ENCODE measurements at places on chromosomes 5 and 9.

DNA sequence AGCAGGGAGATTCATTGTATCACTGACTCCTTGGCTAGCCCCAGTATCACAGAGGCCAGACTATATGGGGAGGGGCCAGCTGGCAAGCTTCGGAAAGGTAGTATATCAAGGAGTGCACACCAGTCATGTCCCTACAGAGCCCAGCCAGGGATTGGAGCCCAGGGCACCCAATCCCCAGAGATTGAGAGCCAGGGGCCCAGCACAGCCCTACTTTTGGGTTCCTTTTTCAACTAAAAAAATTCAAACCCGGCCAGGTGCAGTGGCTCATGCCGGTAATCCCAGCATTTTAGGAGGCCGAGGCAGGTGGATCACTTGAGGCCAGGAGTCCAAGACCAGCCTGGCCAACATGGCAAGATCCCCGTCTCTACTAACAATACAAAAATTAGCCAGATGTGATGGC, 5.4 kb upstream of the MYORG start:
- DNase-seq: no peak

DNA sequence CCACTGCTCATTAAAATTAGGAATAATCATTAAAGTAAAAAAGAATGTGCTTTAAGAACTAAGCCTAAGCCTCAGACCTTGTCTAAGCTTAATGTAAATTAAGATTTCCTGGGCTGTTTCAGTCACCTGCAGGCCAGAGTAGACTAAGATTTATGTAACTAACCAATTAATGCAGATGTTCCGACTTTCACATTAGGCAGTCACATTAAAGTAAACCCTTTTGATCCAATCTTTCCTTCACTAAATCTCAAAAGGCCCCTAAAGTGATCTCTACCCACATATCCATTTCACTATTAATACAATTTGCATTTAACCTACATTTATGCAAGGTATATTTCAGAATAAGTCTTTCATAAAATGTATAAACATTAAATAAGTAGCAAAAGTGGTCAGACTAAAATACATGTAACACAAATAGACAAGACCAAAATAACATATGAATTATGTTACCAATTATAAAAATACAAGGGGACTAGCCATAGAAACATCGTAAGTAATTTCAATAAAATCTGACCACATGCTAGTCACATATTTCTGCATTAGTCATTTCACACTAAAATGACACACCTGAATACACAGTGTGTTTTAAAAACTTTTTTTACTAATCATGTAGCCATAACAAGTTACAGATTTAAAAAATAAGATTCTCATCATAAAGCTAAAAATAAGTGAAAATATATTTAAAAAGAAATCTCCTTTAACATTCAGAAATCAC, 7.7 kb downstream of the NR3C1 start:
- DNase-seq: no peak

DNA sequence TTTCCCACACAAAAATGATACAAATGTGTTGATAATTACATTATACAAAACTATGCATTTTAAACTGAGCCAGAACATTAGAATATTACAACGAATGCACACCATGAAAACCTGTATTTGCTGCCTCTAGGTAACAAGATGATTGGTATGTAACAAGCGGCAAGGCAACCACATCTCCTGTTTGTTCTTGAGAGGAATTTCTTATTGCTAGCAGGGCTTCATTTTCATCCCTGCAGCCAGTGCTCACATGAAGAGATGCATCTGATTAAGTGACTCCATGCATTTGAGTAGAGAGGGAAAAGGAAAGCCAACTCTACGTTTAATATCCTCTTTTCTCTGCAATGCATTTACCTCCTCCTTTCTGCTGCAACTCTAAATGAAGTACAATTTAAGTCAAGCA, 36.6 kb downstream of the FRMD3 start:
- no peak for DNase-seq

DNA sequence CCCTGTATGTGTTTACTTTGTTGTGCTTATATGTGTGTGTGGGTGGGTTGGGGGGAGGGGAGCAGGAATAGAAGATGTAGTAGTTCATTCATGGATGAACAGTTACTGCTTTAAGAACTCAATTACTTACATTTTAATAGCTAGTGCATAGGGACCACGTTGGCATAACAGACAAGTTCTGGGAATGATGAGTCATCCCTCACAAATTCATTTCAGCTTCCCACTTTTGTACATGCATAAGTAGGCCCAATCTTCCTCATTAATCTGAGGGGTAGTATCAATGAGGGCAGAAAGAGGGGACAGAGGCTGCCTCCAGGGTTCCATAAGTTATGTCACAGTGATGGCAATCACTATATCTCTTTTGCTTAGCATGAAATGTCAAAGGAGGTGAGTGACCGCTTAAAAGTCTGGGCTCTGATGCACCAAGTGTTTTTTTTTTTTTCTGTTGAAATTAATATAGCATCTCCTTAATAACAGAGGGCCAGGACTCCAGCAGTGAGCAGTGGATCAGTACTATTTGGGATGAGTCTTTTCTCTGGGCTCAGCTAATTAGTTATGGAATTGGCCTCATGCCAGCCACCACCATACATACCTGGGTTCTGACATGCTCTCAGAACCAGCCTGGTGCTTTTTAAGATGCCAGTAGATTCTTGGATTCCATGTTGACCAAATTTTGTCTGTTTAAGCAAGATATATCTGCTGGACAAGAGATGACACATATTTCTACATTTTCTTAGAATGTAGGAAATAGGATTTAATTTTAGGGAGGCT, 37.1 kb downstream of the PRDM6 start:
- no peak for DNase-seq

GRCh38 chr9:107637421-107638420, 148.2 kb upstream of the KLF4 start:
- no peak for DNase-seq

DNA sequence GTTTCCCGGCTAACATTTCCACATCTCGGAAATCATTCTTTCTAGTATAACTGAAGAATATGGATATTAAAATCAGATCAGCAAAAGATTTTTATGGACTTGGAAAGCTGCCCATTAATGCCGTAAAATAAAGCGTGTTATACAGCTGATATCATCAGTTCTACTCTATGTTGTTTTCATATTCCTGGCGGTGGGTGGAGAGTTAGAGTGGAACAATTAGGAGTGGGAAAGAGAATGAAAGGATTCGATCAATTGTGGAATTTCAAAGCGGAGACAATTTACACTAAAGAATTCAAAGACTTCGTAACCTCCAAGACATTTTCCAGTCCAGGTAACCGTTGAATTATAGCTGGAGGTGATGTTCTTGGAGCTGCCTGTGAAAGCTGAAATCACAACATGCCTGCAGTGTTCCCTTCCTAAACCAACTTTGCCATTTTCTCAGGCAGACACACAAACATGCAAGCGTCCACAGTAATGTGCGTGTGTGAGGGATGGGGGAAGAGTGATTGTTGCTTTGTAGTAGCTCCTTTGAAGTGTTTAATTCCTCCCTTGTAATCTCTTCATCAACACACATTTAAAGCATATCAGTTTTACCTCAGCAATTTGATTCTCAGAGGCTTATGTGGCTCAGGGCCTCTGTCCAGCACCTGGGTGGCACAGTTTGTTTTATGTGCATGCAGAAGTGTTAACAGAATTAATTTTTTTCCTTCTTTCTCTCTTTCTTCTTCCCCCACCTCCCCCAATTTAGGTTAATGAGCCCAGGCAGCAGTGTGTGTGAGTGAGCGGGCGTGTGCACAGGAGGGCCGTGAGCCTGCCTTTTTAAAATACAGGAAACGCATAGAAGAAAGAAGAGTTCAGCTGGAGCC, 544.1 kb downstream of the RAB3C start:
- peak; percentile 22 for DNase-seq

DNA sequence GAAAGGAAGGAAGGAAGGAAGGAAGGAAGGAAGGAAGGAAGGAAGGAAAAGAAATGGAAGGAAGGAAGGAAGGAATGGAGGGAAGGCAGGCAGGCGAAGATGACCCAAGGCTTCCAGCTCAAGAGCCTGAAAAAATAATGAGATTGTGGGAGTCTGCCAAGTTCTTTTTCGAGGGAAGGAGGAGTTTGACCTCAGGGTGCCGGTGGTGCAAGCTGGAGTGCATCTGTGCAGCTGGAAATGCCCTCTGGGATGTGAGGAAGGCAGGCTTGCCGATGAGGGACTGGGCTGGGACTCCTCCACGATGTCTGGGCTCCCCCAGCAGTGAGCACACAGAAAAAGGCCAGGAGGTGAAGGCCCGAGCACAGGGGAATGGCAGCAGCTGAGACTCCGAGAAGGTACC, 154.9 kb upstream of the DAPK1 start:
- DNase-seq: no peak

GRCh38 chr9:137319739-137320551, 17.9 kb upstream of the NRARP start:
- no peak for DNase-seq

DNA sequence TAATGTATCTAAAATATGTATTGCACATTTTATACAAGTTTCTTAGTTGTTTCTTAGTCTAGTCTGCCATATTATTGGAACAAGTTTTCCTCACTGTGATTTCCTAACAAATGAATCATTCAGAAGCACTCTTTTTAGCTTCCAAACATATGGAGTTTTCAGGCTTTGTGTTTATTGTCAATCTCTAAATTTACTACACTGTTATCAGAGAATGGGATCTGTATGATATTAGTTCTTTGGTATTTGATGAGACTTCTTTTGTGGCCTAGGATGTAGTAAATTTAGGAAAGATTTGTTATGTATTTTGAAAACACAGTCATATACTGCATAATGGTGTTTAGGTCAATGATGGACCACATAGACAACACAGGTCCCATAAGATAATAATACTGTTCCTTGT, 25.7 kb downstream of the SREK1IP1 start:
- DNase-seq: no peak

Measured in CD4-positive, alpha-beta T cell treated with Interleukin-15 for 4 hours (primary cell).